Right lung (tissue), 10 donors: ENCODE measurements at places on chromosomes 2 and 18. TPM values are rescaled to one million over a fixed set of nuclear protein-coding genes. Genes with fewer than 3 reads are reported as not detected.

The ASAP2 gene
- polyA plus RNA-seq = 36.3 TPM

The RAMP1 gene
- 18.4 TPM for polyA plus RNA-seq

The SIX3 gene
- polyA plus RNA-seq = not detected

The CYP26B1 gene
- polyA plus RNA-seq = 6.5 TPM

The DNAH7 gene
- 3.5 TPM for polyA plus RNA-seq

The TXNDC2 gene
- polyA plus RNA-seq = 0.12 TPM

The KCNG2 gene
- polyA plus RNA-seq = 0.20 TPM

The CCDC74A gene
- 5.9 TPM for polyA plus RNA-seq

The KCTD1 gene
- polyA plus RNA-seq = 16.6 TPM

The AGXT gene
- polyA plus RNA-seq = 0.06 TPM

The RAB27B gene
- polyA plus RNA-seq = 9.3 TPM

- peak; percentile 82 for DNase-seq
Measured at GRCh38 chr2:45962177-45962921, 310.9 kb downstream of the PRKCE start.

- no peak for DNase-seq
Measured at GRCh38 chr2:70133491-70134322, 46.4 kb downstream of the PCBP1 start.

DNA sequence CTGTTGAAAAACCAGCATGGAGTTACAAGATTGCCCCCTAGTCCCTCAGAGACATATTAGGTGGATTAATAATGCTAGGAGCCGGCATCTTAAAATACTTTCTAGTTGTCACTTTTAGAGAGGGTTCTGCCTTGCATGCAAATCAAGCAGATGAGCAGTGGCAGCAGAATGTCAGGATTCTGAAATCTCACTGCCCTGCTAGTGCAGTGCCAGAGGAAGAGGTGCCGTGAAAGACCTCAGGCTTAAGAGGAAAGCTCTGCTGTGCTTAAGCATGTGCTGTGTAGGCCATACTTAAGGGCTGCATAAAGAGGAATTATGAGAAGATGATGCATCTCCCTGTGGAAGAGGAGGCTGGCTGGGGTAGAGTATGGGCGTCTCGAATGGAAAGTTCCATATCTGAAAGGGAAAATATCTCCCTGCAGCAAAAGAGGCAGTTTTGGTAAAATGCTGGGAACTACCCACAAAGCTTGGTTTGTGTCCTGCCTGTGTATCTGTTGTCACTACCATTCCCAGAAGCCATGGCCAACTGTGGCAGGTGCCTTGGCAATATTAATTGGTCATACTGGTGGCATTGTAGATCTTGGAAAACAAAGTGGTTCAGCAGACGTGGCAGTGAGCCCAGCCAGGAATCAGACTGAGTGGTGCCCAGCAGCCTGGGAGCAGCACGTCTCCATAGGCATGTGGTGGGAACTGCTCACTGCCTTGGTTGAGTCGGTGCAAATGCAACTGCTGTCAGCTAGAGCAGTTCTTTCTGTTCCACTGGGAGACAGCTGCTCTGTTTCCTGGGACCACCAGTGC, 131.9 kb downstream of the EVA1A start:
- DNase-seq = no peak

- no peak for DNase-seq
Measured at GRCh38 chr2:128622955-128623620, 304.4 kb upstream of the HS6ST1 start.

- DNase-seq = no peak
Measured at GRCh38 chr2:134982603-134983002, 64.0 kb downstream of the CCNT2 start.

DNA sequence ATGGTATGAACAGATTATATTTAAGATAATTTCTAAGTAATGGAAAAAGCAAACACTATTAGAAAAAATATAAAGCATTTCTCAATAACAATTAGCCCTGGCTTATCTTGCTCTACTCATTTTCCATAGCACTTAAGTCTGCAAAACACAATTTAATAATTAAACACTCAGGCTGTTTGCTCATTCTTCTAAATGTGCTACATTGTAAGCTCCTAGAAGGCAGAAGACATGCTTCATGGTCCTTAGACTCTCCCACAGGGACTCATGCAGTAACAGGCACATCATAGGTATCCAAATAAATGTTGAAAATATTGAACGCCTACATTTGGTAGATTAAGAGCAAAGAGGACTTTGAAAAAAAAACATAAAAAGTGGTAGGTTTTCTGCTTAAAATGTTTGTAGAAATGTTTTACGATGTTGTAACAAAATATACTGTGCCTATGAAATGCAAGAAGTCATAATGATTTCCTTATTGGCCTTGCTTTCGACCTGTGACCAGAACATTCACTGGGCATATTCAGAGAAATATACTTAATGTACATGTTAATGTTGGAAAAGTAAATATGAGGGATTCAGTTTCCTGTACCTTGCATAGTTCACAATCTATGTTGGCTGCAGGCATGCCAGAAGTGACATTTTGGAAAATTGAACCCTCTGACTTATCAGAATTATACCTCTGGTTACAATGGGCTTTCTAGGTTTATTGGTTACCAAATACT, 27.2 kb downstream of the G6PC2 start:
- no peak for DNase-seq

GRCh38 chr2:201938156-201938775, 95.4 kb upstream of the FZD7 start:
- no peak for DNase-seq

DNA sequence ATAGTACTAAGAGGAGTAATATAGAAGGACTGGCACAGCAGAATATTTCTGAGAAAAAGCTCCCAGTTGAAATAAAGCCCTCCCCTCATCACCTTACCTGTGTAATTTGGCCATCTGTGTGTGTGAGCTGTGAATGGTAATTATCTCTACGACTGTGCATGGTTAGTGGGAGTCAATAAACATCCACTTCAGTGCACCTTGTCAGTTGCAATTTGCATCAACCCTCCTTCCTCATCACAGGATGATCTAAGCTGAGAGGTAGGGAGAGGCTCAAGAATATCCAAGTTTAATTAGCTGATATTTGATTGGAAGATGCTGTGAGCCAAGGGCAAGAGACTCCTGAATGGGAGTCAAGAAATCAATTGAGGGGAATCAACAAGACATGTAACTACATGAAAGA, 694.9 kb upstream of the KLHL29 start:
- no peak for DNase-seq

GRCh38 chr2:215711471-215712034, 275.7 kb upstream of the FN1 start:
- DNase-seq = no peak

GRCh38 chr2:173659509-173659908, 304.8 kb downstream of the CDCA7 start:
- no peak for DNase-seq

GRCh38 chr18:60892441-60892840, 440.8 kb upstream of the CDH20 start:
- DNase-seq = no peak

DNA sequence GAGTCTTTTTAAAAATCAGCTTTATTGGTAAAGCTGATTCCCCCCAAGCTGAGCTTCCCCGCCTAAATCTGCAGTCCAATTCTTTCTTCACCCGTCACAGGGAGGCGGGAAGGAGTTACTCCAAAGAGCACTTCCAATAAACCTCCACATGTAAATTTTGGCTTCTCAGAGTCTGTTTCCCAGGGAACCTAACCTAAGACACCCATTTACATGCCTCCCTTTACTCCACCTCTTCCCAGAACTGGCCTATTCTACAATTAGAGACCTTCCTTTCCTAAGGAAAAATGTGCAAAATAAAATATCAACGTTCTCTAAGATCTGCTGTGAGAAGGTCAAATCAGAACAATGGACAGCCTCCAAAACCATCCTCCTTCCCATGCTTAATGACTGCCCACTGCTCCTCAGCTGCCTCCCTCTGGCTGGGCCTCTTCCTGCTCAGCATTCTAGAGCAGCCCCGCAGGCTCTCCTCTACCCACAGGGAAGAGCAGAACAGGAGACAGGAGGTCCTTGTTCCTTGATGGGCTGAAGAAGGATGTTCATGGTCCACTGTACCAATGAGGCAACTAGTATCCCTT, 63.6 kb downstream of the ONECUT2 start:
- DNase-seq = no peak

DNA sequence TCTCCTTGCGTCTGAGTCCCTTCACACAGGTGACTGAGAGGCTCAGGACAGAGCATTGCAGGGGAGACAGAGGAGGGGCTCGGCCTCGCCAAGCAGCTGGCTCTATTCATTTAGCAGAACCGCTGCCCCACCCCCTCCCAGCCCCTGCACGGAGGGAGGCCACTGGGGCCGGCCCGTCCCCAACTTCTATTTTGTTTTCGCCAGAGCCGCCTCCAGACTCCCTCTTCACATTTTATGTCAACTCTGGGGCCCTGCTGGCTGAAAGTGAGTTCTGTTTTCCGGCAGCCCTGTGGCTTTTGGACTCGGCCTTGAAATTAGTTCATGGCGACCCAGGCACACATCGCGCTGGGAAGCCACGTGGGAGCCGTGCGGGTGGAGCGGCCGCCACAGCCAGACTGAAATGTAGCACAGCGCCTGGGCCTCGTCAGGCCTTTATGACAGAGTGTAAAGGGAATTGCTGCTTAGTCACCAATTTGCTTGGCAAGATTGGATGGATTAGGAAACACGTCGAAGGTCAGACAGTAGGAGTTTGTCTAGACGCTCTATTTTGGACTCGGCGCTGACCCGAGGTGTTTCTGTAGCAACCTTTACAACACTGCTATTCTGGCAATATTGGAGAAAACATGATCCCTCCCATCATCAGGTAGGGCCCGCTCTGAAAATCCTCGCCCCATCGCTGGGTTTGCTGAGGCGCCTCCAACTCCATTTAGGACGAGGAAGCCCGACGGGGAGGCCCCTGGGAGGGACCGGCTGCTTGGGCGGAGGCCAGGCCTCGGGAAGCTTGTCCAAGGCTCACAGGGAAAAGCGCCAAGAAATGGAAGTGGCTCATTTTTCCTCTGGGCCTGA, 90.7 kb upstream of the CTDP1 start:
- peak; percentile 86 for DNase-seq

DNA sequence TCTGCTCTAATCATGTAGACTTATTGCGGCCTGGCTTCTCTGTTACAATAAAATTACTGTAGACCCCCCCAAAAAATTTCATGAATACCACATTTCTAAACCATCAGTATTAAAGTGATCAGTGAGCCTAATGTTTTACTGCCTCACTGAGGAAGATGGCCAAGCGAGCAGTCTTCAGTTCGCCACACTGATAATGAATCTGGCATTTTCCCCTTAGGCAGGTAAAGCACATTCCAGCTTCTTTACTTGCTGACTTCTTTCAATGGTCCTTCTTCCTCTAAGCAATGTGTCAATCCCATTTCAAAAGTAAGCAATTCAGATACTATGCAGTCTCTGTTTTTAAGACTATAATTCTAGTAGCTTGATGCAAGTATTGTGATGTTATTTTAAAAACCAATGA, 137.6 kb downstream of the LAMA1 start:
- no peak for DNase-seq

- no peak for DNase-seq
Measured at GRCh38 chr2:188705191-188705590, 269.0 kb upstream of the COL3A1 start.

GRCh38 chr2:15378148-15378908, 182.8 kb downstream of the NBAS start:
- no peak for DNase-seq

GRCh38 chr2:2010251-2010650, 265.9 kb upstream of the PXDN start:
- no peak for DNase-seq

- DNase-seq = no peak
Measured at GRCh38 chr2:112694182-112694581, 26.6 kb upstream of the NT5DC4 start.

GRCh38 chr2:205714058-205714776, 31.9 kb downstream of the NRP2 start:
- DNase-seq = no peak

DNA sequence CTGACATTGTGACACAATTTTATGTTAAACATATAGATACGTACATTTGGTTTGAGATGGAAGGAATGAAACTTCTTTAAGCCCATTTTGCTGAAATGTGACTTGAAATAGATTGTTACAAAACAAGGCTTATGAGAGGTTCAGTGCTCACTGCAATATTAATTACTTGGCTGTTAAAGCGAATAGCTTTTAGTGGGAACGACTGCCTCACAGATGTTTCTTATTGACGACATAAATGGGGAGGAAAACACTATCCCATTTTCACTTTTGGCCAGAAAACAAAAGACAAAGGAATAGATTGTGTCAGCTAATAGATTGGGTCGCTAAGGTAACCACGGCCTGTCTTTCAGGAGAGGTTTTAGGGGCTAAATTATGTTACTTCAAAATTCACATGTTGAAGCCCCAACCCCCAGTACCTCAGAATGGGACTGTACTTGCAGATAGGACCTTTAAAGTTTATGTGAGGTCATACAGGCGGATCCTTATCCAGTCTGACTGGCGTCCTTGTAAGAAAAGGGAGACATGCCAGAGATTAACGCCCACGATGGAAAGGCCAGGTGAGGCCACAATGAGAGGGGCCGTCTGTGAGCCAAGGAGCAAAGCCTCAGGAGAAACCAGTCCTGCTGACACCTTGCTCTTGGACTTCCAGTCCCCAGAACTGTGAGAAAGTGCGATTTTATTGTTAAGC, 10.8 kb downstream of the INPP1 start:
- DNase-seq = no peak

- DNase-seq = no peak
Measured at GRCh38 chr18:71899707-71900472, 644.3 kb downstream of the CBLN2 start.
